ENCODE measurements at places on chromosomes 11 and 22.

- DNase-seq = peak; percentile 65
Observed at GRCh38 chr11:44963136-44963535, 12.5 kb upstream of the TP53I11 start.

GRCh38 chr11:44760917-44761550, 34.3 kb downstream of the TSPAN18 start:
- peak; percentile 41 for DNase-seq

DNA sequence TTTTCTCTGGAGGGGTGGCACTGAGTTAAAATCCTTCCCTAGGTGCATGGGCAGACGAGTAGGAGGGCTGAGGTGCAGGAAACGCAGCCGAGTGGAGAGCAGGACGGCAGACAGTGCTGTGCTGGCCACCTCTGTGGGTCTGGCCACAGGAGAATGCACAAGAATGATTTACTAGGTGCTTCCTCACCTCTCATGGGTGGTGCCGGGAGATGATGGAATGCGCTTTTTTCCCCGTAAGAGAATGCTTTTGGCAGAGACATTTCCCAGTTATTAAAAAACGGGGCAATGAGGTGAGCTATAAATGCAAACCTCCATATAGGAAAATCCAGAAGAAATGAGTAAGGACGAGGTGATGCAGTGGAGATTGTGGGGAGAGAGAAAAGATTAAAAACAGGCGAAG, 86.1 kb downstream of the ADAMTS15 start:
- no peak for DNase-seq

- DNase-seq = no peak
Observed at GRCh38 chr11:1988667-1989317, 8.8 kb downstream of the H19 start.

DNA sequence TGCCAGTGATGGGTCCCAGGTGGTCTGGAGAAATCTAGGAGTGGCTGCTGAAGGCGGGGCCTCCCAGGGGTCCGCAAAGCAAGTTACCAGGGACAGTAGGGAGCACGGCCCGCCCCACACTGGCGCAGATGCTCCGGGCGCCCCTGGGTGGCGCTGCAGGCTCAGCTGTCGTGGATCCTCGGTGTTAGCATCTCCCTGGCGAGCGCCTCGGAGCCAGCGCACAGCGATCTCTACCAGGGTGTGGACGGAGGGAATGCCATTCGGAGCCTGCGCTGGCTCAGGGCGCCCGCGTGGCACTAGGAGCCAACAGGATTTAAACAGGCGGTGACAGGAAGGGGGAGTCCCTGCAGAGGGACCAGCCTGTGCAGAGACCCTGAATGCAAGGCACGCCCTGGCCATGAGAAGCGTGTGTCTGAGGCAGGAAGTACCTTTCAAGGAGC, 20.2 kb downstream of the FADS3 start:
- peak; percentile 96 for DNase-seq

DNA sequence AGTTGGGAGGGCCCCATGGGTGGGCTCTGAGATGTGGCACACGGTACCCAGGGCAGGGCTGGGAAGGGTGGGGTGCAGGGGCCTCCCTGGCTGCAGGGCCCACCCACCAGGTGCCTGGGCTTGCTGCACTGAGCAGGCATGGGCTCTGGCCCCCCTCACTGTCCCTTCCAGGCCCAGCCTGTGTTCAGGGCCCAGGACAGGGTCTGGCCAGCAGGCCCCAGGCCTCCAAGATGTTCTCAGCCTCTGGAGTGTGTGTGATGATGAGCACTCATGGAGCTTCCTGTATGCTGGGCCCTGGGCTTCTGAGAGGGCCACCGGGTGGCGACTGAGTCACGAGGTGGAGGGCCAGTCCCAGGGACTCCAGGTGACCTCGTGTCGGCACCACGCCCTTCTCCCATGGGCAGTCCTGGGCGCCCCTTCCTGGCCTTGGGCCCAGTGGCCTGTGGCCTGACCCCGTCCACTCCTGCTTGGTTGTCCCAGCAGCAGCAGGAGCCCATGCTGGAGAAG, 55.9 kb upstream of the CCDC188 start:
- DNase-seq = no peak

- DNase-seq = no peak
Observed at GRCh38 chr11:113907152-113907551, 2.6 kb downstream of the HTR3B start.

Data from D721Med (cell line).